Stimulated activated naive CD8-positive, alpha-beta T cell treated with anti-CD3 and anti-CD28 coated beads, Interleukin-15, Interleukin-2, amounts not matched to agents 100 U/mL and 50 U/mL, for 24 hours (primary cell): ENCODE measurements at places on chromosomes 5 and 9.
A peak's percentile ranks its signal among the peaks of the same experiment; 100 is the strongest.

GRCh38 chr5:145941096-145941447 lies 4.7 kb downstream of the SH3RF2 start:
- no peak for DNase-seq

DNA sequence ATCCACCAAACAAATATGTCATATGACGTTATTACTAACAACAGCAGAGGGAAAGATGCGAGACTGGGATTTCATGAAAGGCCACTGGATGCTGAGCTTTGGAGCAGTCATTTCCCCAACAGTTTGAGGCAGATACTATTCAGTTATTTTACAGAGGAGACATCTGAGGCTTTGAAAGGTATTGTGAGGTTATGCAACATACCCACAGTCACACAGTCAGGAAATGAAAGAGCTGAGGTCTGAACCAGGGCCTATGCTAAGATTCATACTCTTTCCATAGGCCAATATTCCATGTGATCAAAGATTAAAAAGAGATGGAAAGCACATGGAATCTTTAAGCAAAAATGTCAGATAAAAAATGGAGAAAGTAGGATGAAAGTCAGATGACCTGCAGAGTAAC lies 63.0 kb downstream of the LPAR1 start:
- DNase-seq: no peak

DNA sequence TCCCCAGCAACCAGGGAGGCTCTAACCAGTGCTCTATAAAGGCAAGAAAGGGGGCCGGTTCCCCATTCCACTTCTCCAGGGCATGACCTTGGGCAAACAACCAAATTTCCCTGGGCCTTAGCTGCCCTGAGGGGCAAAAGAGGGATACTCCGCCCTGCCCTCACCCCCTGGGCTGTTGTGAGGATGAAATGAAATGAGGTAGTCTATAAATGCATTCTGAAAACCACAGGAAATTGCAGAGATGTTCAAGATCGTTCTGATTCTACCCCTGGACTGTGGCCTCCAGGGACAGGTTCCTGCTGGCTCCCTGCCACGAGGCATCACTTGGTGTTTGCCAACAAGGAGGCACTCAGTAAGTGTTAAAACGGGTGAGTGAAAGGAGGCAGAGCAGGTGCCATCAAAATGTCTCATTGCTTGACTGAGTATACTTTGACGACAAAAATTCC lies 5.7 kb downstream of the RAPGEF1 start:
- peak; percentile 62 for DNase-seq

GRCh38 chr5:100840370-100840769 lies 62.7 kb downstream of the ST8SIA4 start:
- no peak for DNase-seq

- no peak for DNase-seq
Observed at GRCh38 chr5:133222979-133223378, 171.2 kb downstream of the HSPA4 start.

DNA sequence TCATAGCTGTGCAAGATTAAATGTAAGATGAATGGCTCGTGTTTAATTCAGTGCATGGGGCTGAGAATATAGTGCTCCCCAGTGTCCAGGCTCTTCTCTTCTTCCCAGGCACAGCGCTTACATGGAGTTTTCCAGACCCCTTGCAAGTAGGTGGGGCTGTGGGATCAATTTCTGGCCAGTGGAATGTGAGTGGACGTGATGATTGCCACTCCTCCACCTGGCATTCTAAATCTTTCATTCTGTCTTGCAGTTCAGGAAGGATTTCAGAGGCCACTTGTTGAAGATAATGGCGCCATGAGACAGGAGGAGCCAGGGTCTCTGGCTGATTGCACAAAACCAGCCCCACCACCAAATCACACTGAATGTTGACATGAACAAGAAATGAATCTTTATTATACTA lies 7.2 kb upstream of the PIP5K1B start:
- DNase-seq: no peak

DNA sequence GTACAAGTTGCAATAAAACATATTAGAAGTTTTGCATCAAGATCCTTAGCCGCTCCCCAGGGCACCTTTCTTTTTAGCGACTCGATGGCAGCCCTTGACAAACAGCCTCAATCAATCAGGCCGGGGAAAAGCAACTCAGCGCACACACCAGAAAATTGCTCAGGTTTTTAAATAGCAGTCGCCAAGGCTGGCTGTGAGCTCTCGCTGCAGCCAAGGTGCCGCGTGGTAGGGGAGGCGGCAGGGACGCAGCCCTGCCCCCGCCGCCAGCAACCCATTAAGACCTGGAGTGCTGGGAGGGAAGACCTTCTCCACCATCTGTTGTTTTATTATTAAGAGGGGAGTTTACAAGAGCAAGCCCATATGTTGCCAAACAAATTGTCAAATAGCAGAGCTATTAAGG lies 22.6 kb downstream of the ASS1 start:
- no peak for DNase-seq

- DNase-seq: no peak
Observed at GRCh38 chr5:91998774-91999173, 615.7 kb upstream of the ARRDC3 start.

GRCh38 chr5:69505306-69505705 lies 12.7 kb downstream of the OCLN start:
- no peak for DNase-seq

DNA sequence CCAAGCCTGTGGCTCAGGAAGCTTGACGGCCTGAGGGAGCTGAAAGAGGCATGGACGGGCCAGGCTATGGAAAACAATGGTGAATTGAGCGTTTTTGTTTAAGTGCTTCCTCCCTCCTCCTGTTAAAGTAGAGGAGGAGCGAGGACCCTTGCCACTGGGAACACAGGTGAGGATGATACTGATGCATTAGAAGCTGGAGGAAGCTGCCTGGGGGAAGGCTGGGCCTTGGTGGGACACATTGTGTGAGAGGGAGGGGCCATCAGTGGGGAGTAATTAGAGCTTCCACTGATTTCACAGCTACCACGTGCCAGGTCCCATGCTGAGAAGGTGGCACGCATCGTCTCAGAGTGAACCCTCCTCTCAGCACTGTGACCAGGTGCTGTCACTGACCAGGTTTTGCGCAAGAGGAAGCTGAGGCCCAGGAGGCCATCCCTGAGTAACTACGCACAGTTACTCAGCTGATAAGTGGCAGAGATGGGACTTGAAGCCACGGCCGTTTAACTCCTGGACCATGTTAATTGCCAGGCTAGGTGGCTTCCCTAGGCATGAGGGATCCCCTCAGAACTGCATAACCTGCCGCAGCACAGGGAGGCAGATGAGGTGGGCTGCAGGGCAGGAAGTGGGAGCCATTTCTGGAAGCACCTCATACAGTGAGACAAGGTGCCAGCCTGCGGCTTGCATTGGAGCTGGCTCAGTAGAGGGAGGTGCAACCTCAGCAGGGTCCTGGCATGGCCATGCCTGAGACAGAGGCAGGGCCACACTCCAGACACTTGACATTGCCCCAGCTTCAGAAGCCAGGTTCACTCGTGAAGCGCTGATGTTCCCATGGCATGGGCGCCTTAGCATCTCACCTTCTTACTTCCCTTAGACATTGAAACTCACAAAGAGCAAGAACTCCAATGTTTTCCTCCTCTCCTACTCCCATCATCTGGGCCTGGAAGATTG lies 195.3 kb upstream of the MVB12B start:
- DNase-seq: no peak

DNA sequence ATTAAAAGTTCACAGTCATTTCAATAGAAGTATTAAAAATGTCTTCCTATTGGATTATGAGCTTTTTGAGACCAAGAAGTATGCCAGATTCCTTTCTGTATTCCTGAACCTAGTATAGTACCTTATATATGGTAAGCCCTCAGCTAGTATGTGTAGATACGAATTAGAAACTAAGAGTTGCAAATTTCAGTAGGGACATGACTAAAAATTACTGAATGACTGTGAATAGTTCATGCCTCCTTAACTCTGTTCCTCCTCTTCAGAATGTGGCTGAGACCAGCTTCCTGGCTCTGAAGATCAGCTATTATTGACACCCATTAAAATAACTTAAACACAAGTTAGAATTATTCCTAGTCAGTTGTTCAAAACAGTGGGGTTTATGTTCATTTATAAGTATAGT lies 19.7 kb downstream of the KDM3B start:
- no peak for DNase-seq

GRCh38 chr5:17069995-17070511 lies 134.0 kb upstream of the MYO10 start:
- DNase-seq: no peak

GRCh38 chr5:171157775-171158174 lies 151.3 kb upstream of the TLX3 start:
- no peak for DNase-seq

DNA sequence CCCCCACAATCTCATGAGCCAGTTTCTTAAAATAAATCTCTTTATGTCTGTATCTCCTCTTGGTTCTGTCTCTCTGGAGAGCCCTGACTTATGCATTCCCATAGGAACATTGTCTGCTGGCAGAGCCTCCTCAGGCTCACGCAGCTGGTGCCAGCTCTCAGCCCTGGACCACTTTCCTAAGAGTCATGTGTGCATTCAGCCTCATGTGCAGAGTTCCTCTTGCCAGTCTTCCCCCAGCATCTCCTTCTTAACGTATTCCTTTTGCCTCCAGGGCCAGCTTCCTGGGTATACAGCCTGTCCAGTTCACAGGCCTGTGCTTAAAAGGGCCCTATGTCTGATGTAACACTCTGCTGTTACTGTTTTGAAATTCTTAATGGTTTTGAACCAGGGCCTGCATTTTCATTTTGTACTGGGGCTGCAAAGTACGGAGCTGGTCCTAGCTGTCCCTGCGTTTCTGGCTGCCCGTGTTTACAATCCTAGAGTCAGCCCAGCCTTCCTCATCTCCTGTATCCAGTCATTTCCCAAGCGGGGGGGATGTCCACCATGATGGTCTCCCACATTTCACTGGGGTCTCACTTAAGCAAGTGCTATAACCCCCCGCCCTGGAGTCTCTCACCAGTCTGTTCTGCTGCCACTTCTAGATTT lies 18.1 kb downstream of the ANKRD33B start:
- no peak for DNase-seq

DNA sequence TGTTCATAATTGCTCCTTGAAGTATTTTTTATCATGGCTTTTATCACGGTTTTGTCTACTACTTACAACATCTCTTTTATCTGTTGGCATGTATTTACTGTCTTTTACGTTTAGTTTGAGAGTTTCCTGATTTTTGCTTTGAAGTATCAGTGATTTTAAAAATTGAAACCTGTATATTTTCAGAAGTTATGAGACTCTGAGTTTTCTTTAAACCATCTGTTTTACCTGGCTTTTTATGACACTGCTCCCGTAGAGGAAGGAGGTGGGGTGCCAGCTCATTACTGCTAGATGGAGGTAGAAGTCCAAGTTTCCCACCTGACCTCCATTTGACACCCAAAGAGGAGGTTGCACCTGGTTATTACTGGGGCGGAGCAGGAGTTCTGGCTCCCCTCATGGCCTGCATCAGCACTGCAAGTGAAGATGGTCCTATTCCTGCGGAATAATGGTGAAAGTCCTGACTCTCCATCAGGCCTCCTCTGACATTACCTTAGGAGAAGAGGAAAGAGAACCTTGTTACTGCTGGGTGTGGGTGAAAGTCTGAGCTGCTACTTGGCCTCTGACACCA lies 10.0 kb upstream of the ZNF131 start:
- peak; percentile 31 for DNase-seq

- DNase-seq: no peak
Observed at GRCh38 chr9:132541870-132542830, 40.3 kb upstream of the BARHL1 start.

DNA sequence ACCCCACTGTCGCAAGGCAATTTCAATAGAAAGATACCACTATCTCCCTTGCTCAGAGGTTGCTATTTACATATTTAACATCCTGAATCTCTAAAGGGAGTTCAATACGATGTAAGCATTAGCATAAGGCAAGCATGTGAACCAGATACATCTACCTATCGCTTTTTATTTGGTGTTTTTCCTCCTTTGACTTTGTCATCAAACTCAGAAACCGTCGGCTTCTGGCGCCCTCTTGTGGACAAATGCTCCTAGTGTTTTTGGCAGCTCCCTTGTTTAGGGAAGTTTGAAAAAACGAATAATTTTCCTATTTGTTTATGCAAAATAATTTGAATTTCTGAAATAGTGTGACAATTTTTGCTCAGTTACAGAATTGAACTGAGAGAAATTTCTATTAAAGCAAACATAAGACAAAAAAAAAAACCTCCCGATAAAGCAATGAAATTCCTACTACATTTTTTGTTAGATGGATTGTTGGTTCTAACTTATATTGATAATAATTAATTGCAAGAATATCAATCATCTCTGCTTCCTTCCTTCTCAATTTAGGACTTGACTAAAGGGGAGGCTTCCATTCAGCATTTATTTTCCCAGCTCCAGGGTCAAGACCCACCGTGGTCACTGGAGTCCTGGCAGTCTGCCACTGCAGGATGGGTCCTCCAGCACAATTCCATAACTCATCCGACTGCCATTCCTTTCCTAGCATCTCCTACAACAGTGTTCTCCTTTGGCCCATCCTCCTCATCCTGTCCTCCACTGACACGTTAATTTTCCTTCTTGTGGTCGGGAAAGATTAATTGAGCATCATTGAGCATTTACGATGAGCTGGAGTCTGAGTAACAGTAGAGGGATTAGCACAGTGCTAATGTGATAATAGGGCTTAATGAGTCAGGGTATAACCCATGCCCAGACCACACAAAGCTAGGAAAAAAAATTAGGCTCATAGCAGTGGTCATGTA lies 131.8 kb upstream of the CHD1 start:
- peak; percentile 86 for DNase-seq

- DNase-seq: peak; percentile 59
Observed at GRCh38 chr9:69173891-69174615, at the start of gene TJP2. Gene TJP2, plus strand, starts transcription at chr9:69174277. Its CDS starts 96 bp downstream, at chr9:69174373.
